Cortex of kidney (tissue), 1 donor: ENCODE measurements at places on chromosomes 16 and 17.

- no peak for DNase-seq
These were observed 259.3 kb downstream of the SOX9 start for GRCh38 chr17:72380120-72380519.

DNA sequence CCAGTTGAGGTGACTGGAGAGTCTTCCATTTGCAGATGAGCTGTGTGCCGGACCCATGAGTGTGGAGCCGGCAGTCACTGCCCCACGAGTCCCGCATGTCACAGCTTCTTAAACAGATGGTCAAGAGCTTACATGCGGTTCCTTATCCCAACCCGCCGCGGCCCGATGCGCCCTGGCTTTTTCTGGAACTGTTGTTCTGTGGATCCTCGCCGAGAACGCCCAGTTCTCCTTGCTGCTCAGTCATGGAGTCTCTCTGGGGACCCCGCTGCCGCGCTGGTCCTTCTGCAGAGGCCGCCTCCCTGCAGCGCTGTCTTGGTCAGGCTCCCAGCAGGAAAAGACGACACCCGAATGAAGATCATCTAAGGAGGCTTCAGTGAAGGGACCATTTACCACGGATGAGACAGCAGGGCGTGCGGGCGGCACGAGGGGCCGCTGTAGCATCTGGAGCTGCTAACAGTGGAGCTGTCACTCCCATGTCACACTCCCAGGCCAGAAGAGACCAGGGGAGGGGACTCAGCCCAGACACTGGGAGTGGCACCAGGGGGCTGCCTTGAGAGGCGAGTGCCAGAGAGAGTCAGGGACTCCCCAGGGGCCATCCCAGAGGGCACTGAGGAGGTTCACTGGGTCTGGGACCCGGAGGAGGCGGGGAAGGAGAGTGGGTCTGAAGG lies 10.8 kb upstream of the LGALS3BP start:
- DNase-seq, result no peak

GRCh38 chr16:67663151-67663876 lies 2.6 kb downstream of the PARD6A start:
- no peak for DNase-seq

DNA sequence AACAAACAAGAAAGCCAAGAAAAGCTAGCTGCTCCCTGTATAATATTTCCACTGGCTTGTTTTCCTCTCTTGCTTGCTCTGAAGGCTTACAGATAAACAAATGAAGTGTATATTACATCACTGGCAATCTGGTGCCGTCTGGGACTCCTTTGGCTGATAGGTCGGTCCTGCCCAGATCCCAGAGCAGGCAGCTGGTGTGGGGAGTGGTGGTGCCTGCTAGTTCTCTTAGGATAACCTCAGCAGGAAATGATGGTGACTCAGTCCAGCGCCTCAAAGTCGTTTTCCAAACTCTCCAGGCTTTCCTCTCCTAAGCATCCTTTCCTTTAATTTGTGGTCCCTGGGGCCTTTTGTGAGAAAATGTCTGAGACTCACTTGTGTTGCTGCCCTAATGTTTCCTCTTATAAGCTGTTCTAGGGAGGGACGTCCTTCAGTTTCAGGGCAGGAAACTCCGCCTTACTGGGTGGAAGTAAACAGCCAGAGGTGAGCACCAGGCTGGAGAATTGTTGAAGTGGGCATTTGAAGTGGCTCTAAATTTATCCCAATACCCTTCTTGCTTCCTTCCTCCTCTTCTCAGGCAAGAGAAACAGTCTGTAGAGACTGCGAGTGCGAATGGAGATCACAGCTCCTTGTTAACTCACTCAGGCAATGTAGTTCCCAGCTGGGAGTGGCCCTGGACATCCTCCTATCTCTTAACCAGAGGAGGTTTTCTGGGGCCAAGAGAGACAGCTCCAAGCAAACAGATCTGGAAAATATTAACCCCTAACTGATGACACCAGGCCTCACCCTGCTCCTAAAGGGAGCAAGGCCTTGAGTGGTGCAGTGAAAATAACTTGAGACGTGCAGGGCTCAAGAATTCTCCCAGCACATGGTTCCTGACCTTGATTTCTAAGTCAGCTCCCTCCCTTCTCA lies 34.9 kb downstream of the CD300LF start:
- DNase-seq, result no peak

DNA sequence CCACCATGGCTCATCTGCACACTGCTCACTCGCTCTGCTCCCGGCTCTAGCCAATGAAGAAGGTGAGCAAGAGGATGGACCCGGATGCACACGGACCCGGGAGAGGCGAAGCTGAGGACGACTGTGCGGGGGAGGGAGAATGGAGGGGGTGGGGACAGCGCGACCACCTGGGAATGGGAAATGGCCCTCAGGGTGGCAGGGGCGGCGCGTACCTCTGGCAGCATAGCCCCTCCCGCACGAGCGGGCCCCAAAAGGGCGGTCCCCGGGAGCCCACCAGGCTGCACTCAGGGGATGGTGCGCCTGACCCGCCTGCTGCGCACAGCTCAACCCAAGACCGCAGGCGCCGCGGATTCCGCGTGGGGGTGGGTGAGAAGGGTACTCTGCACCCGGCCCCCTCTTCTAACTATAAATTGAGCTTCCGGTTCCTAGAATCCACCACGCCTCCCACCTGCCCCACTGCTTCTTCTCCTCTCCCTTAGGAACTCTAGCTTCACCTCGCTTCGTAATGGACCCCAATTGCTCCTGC lies 6.1 kb downstream of the MT1H start:
- no peak for DNase-seq

GRCh38 chr16:89077076-89077475 lies 16.6 kb upstream of the ACSF3 start:
- DNase-seq, result no peak

GRCh38 chr16:23856251-23856709 lies 20.5 kb downstream of the PRKCB start:
- DNase-seq, result no peak

DNA sequence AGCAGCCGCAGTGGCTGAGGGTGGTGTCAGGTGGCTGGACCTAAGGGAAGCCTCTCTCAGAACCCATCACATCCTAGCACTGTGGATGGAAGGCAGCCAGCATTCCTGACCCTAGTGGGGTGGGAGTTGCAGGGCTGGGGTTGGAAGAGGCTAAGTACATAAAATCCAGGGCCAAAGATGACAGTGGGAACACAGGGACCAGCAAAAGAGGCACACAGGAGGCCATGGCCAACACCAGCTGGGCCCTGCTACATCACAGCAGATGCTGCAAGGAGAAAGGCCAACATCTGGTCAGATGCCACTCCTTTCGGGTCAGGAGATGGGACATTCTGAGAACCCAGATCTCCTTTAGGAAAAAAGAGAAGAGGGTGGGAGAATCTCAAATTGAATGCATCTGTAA lies 415.4 kb downstream of the SLC39A11 start:
- no peak for DNase-seq

DNA sequence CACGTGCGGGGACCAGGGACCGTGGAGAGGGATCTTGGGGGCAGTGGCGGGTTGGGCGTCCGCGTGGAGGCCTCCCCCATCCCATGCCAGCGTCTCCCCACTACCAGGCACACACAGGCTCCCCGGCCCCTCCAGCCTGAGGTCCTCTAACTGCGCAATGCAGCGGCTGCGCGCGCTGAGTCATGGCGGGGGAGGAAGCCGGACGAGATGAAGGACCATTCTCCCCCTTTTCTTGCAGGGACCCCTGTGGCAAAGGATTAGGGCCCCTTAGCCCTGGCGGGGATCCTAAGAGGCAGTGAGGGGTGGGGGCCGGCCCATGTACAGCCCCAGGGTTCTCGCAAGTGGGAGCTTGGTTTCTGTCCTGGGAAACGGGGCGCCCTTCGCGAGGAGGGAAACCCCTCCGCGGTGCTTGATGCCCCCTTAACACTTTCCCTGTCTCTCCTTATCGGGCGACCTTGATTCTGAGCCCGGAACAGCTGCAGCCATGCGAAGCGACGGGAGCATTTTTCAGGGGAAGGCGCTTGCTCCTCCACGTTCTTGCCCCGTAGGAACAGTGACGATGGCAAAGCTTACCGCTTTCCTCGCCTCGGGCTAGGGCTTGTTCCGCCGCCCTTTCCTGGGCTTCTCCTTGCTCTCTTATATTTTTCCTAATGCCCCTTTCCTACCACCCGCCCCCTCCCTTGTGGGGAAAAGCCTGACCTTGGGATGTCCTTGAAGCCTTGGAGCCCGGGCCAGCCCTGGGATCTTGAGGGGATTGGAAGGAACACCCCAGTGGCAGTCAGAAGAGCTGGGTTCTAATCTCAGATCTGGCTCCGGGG lies 592 bp downstream of the ALDOA start:
- DNase-seq, result no peak

DNA sequence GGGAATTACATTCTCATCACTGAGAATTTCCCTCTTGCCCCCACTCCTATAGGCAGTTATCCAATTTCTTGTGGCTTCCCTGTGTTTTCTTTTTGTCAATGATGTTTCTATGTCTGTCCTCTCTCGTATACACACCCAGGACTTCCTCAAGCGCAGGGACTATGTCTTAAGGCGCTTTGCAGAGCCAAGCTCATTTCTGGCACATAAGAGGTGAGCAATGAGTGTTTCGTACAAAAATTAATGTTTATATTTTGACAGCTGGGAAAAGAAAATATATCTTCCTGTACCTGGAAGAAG lies 947 bp downstream of the DDX42 start:
- DNase-seq, result no peak

- DNase-seq, result no peak
These were observed 43.8 kb downstream of the ZNRF1 start for GRCh38 chr16:75042426-75043174.

GRCh38 chr16:2464333-2464732 lies 4.4 kb downstream of the TEDC2 start:
- no peak for DNase-seq

- DNase-seq, result no peak
These were observed 259.7 kb downstream of the SEC14L1 start for GRCh38 chr17:77400445-77400870.

DNA sequence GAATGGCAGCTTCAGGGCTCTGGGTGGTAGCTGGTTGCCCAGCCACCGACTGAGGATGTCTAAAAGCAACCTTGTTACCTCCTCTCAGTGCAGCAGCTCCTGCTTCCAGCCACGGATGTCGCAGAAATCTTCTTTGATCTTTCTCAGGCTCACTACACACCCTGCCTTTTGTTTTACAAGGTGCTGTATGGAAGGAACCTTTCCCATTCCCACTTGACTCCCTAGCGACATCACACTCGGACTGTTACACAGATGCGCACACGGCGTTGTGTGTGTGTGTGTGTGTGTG lies 135.8 kb upstream of the CPHXL start:
- no peak for DNase-seq

DNA sequence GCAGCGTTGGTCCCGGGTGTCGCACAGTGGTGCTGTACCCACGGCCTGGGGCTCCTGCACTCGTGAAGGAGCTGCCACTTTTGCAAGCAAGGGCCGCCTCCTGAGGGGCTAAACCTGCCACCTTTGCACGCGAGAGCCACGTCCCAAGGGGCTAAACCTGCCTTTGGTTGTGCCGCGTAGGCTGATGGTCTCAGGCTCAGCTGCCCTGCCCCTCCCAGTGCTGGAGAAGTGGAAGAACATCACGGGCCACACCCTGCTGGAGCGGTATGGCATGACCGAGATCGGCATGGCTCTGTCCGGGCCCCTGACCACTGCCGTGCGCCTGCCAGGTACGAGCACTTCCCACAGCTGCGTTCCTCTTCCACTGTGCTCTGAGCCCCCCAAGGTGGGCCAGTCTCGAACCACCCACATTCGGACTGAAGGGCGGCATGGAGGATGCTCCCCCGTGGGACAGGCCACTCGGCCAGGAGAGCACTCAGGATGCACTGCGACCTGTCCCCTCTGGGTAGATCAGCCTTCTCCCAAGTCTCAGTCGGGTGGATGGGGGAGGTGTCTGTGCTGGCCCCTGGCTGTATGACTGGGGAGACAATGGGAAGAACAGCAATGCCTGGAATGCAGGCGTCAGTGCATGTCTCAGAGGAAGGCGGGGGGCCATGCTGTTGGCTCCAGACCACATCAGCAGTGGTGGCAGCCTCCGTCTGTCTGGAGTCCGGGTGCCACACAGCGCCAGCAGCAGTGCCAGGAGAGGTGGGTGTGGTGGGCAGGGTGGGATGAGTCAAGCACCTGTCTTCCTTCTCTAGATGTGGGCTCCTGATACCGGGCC lies 20.7 kb downstream of the ACSF3 start:
- no peak for DNase-seq

- no peak for DNase-seq
These were observed 39.9 kb upstream of the ICAM2 start for GRCh38 chr17:64060331-64060730.

GRCh38 chr16:47995354-47995753 lies 160.4 kb downstream of the ABCC12 start:
- no peak for DNase-seq

DNA sequence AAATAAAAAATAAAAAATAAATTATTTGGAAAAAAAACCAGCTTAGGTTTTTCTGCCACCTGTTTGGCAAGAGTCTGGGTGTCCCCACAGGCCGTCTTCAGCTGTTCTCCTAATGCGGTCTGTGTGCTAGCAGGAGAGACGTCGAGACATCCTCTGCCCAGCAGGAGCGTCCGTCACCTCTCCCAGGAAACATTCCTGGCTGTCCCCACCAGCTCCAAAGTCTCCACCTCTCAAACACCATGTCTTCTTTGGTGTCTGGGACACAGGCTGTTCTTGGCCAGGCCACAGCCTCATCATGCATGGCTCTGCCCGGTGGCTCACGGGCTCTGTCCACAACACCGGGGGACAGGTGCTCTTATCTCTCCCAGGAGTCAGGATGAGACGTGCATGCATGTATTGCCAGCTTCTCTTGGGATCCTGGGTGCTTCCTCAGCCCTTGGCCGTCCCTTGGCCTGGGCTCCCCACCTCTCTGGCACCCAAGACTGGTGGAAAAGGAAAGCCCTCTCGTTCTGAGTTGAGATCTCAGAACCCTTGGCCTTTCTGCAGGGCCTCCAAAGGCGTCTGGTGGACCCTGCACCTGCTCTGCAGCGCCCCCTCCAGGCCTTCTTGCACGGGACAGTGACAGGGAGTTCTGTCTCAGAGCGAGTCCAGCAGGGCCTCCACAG lies 84.9 kb upstream of the CBX4 start:
- DNase-seq, result no peak

DNA sequence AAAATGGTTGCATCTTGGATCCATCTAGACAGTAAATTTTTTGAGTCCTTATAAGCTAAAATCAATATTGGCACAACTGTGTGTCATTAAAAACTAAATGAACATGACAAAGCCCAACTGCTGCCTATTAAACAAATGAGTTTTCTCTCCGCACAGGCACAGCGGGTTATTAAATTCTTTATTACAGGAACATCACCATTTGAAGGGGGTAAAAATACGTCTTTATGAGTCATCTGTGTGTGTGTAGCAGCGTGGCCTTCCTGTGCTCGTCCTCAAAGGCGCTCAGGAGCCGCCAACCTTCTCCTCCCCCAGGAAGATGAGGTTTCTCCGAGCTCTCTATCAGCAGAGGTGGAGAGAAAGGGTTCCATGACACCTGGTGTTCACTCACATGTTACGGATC lies 62.6 kb upstream of the SDK2 start:
- DNase-seq, result no peak

- no peak for DNase-seq
These were observed 66.7 kb downstream of the SOX9 start for GRCh38 chr17:72187556-72187955.

- DNase-seq, result no peak
These were observed 239.0 kb upstream of the CACNG5 start for GRCh38 chr17:66595893-66596292.

- DNase-seq, result no peak
These were observed 161.4 kb upstream of the C16orf82 start for GRCh38 chr16:26905336-26905735.

- DNase-seq, result no peak
These were observed 75.9 kb downstream of the PRKCA start for GRCh38 chr17:66378296-66378695.
